Right forelimb (tissue), 1 donor: ENCODE measurements at places on chromosomes 7 and 10.

GRCh38 chr7:95322396-95322795 is 1.9 kb downstream of the PON1 start:
- no peak for DNase-seq

- DNase-seq, result no peak
These were observed 8.1 kb downstream of the FAM171A1 start for GRCh38 chr10:15363031-15363430.

- DNase-seq, result no peak
These were observed 8.0 kb downstream of the TSPAN15 start for GRCh38 chr10:69459101-69459790.

DNA sequence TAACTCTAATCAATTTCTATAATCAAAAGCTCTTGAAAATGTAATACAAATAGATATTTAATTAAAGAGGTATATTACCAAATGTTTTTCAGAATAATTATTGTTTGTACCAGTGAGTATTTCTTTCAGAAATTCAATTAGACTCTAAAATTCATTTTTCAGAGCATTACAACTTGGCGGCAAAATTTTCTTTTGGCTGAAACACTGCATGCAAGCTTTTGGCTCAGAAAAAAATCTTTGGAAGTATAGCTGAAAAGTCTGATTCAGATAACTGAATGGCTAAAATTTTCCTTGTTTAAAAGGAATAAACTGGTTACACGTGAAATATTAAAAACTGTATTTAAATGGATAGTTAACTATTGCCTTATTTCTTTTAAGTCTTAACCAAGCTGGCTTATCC is 202.6 kb upstream of the KAT6B start:
- no peak for DNase-seq

DNA sequence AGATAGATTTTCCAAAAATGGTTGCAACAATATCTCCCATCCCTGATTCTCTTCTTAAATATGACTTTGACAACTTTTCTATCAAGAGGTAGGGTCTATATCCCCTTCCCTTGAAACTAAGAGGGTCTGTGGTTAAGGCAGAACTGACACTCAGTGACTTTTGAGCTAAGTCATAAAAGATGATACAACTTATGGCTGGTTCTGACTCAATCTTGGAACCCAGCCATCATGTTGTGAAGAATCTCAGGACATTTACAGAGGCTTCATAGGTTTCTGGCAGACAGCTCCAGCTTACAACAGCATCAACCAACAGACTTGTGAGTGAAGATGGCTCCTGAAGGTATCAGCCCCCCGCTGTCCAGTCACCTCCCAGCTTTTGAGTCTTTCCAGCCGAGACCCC is 203.5 kb downstream of the RNLS start:
- no peak for DNase-seq

DNA sequence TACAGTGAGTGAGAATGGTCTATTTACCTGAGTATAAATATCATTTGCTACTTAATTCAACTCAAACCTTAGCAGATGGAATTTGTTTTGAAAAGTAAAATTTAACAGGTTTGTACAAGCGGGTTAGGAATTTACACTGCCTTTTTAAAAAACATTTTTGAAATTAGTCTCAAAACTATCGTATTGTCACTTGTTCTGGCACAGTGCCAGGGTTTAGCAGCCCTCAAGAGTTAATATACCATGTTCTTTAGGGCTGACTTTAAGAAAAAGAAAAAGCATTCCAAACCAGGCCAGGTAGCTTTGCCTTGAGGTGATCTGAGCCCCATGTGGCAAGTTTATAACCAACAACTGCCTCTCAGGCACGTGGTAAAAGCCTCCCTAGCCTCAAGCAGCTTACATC is 17.8 kb downstream of the CCNJ start:
- DNase-seq, result no peak

GRCh38 chr7:106022193-106022821 is 59.2 kb downstream of the CDHR3 start:
- no peak for DNase-seq
